ENCODE measurements at places on chromosomes 7 and 10. TPM values are rescaled to one million over a fixed set of nuclear protein-coding genes. Genes with fewer than 3 reads are reported as not detected.

OPALIN gene
- not detected for total RNA-seq

GRCh38 chr10:78529262-78529661 lies 495.6 kb downstream of the RPS24 start:
- DNase-seq: no peak

GRCh38 chr7:158374146-158374545 lies 213.5 kb downstream of the PTPRN2 start:
- DNase-seq: no peak

TMEM270 gene
- total RNA-seq: not detected

SEMA3C gene
- 5.5 TPM for total RNA-seq

CAMK2G gene
- 31.1 TPM for total RNA-seq

GLI3 gene
- total RNA-seq: 3.8 TPM

DNA sequence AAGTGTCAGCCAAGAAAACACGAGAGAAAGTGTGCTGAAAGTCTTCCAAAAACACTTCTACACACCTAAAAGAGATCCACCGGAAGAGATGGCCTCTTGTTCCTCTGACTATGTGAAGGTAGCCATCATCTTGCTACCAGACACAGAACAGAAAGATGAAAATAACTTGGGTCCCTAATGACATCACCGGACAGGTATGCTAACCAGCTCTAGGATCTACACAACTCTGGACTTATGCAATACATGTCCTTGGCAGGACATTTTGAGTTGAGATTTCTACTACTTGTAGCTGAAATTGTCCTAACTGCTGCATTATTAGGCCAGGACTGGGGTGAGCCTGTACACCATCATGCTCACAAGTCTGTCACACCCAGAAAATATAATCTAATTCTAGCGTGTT lies 358.7 kb downstream of the ELMO1 start:
- DNase-seq: no peak

- peak; percentile 10 for DNase-seq
Measured at GRCh38 chr10:13016426-13016825, 14.9 kb upstream of the CCDC3 start.

DNA sequence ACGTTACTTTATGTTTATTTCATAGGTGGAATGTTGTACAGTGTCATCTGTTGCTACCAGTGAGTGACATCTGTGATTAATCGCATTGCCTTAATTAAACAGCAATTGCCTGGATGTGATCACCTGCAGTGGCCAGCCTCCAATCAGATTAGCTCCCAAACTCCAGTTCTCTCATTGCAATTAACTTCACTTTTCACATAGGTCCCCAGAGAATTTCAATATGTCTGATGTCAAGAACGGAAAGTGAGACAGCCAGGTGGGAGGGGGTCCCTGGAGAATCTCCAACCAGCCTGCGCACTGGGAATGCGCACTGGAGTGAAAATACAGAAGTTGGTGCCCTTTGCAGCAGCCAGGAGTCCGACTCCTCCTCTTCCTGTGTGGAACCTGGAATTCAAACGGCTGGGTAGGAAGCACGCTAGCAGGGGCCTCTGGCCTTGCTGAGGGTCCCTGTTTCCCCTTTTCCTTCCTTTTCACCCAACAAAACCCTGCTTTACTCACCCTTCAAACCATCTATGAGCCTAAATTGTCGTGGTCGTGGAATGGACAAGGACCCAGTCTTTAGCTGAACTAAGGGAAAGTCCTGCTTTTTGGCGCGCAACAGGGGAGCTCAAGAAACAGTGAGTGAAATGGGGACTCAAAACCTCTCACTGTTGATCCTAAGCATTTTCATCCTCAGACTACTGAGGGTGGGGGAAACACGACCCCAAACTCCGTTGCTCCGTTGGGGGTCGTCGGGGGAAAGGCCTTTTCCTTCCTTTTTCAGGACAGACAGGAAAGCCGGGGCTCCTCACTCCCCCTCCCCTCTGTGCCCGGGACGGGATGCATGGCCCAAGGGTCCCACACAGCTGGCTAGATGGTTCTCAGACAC lies 1355.5 kb upstream of the LRRTM3 start:
- DNase-seq: no peak

- no peak for DNase-seq
Measured at GRCh38 chr10:19815731-19816410, 361 bp upstream of the PLXDC2 start.
